Activated CD4-positive, alpha-beta T cell treated with anti-CD3 and anti-CD28 coated beads for 24 hours (primary cell): ENCODE measurements at places on chromosomes 6 and 20.

GRCh38 chr20:48616481-48616880 lies 211.3 kb downstream of the PREX1 start:
- no peak for DNase-seq

DNA sequence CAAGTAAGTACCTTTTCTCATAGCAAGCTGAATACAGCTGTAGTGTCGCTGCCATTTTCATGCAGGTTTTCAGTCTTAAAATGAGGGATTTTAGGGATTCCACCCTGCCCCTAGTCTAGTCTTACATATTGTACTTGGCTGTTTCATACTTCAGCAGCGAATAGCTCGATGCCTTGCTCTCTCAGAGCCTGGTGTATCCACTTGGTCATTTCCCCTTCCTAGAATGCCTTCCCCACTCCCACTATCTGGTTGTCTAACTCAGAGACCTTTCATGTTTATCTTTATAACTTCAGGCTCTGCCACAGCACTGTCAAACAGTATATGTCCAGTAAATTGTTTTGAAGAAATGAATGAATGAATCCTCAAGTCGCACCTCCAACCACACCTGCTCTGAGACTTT lies 21.1 kb upstream of the IPCEF1 start:
- DNase-seq = no peak

GRCh38 chr6:54598787-54599313 lies 247.7 kb upstream of the FAM83B start:
- DNase-seq = no peak

GRCh38 chr6:38159596-38159995 lies 340.1 kb downstream of the ZFAND3 start:
- DNase-seq = no peak

- DNase-seq = no peak
These were observed 204.5 kb downstream of the ERMARD start for GRCh38 chr6:169955731-169956437.

- DNase-seq = no peak
These were observed 43.8 kb upstream of the LAMA4 start for GRCh38 chr6:112298021-112298745.

GRCh38 chr20:9928281-9928737 lies 89.4 kb upstream of the PAK5 start:
- DNase-seq = no peak

- DNase-seq = no peak
These were observed 164.6 kb upstream of the FERMT1 start for GRCh38 chr20:6287471-6287870.

DNA sequence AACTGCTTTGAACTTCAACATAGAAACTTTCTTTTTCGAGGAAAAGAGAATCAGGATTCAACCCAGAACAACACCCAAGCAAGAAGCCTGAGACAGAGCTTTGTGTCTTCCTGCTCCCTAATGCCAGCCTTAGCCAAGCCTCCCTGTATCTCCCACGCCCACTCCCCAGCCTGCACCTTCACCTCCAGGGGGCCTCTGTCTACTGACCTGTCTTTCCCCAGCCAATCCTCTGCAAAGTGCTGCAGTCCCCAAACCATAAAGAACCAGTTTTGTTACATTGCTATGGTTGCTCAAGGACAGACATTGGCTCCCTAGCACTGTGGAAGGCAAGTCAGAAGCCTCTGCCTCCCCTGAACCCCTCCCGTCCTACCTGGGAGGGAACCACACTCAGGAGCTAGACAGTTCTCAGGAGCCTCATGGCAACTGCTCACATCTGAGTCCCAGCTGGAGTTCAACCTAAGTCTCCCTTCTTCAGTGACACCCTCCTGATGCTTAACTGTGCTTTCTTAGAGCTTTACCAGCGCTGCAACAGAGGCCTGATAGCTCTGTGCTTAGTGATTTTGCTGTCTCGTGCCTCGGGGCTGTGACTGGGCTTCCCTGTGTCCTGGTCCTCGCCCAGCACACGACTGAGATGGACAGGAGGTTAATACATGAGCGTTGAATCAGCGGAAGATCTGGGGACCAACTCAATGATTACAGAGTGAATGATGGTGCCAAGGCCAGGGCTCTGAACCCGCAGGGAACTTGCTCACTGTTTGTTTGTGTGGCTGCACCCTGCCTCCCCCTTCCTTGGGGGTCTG lies 101.5 kb upstream of the DUSP22 start:
- DNase-seq = no peak

DNA sequence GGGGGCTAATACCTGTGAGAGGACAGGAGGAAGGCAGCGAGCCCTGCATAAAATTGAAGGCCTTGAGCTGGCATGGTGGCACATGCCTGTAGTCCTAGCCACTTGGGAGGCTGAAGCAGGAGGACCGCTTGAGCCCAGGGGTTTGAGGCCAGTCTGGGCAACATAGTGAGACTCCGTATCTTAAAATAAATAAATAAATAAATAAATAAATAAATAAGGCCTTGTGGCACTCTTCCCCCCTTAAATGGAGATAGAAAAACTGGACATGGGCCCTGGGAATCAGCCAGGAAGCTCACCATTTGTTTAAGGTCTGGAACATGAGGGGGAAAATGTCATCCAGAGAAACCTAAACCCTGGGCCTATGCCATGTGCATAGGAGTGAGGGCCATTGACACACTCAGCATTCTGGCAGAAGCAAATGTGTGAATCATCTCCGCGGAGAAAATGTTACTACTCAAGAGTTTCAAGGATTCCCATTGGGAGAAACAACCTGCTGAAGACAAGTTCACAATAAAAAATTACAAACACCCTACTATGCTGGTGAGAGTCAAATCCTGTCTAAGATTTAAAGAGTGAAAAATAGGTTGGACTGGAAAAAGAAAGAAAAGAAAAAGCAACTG lies 51.9 kb upstream of the UBR2 start:
- no peak for DNase-seq

DNA sequence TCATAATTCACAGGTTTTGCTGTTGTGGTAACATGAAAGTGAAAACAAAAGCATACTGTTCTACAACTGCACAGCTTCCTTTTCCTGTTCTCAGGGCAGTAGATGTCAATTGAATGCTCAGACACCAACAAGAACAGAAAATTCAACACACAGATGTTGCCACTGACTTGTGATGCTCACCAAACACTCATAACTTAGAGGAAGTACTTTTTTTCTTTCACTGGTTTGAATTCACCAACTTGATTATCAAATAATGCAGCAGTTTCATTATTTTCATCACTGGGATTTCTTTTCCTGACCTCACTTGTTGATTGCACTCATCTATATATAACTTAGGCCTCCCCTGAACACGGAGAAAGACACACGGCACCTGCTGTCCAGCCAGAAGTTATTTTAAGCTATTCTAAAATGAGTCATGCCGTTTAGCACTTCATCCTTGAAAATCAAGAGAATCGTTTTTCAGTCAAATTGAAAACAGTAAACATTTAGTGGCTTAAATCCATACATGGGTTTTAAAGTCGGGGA lies 949 bp downstream of the TXLNB start:
- DNase-seq = no peak

DNA sequence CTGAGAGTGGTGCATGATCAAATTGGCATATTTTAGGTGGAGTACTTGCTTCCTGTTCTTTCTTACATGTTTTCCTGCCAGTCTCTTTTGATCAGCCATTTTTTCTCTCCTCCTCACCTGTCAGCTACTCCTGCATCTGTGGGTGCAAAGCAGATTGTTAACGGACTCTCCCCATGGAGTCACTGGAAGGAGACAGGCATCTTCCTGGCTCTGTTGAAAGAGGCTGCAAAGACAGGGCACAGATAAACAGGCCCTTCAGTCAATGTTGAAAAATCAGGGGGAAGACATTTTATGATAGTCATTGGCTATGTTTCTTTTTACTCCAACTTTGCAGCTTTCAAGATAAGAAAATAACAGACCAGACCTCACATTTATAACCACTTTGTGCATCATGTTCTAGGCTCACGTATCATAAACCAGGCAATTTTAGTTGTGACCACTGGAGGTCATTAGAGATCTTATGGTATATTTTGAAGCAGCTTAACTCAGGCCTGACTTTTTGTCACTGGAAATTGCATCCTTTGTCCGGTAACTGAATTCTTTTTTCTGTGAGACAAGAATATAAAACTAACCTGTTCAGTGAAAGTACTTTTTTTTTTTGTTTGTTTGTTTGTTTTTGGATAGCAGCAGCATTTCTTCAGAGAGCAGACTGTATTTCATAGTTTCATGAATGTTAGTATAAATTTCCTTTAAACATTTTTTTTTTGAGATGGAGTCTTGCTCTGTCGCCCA lies 20.1 kb downstream of the ECT2L start:
- no peak for DNase-seq

GRCh38 chr20:48416002-48416401 lies 411.8 kb downstream of the PREX1 start:
- DNase-seq = no peak

DNA sequence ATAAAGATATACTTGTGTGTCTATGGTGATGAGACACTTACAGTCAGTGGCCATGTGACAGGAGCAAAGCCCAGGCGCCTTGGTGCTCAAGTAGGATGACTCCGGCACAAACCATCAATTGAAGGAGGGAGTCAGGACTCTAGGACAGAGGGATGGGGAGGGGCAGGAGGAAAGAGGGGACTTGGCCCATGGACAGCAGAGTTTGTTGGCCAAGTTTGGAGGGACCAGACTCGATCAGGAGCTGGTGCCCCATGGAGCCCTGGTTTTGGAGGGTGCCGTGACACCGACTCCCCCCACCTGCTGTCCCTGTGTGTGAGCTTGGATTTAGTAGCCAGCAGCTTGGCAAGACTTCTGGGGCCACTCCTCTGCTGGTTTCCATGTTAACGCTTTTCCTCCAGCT lies 66.1 kb downstream of the ADNP start:
- DNase-seq = no peak

- DNase-seq = no peak
These were observed 327.6 kb downstream of the NKAIN2 start for GRCh38 chr6:124131259-124131658.

GRCh38 chr6:46832816-46833215 lies 39.6 kb downstream of the MEP1A start:
- no peak for DNase-seq

DNA sequence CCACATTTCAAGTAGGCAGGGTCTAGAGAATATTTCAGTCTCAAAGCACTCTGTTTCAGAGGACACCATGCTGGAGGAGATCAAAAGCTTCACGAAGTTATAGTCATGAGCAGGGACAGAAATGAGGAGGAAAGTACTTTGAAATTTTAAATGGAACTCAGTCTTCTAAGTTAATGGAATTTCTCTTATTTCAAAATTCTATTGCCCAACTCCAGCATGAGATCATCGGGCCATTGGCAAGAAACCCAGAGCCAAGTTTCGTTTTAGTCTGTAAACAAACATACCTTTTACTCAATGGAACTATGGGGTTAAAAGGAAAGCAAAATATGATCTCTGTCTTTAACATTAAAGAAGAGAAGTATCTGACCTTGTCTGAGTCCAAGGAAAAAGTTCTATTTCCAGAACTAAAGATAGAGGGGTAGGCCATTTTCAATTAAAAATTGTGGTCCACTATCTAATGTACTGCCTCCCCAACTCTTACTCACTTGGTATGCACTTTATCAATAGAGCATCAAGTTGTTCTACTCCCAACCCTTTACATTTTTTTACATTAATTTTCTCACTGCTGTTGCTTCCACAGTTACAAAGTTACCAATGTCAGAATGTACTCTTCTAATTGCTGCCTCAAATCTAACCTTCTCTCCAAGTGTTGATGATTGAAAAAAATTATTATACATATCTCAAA lies 235.3 kb upstream of the NRSN1 start:
- no peak for DNase-seq

- DNase-seq = no peak
These were observed 16.3 kb downstream of the ACSS2 start for GRCh38 chr20:34892671-34893070.

DNA sequence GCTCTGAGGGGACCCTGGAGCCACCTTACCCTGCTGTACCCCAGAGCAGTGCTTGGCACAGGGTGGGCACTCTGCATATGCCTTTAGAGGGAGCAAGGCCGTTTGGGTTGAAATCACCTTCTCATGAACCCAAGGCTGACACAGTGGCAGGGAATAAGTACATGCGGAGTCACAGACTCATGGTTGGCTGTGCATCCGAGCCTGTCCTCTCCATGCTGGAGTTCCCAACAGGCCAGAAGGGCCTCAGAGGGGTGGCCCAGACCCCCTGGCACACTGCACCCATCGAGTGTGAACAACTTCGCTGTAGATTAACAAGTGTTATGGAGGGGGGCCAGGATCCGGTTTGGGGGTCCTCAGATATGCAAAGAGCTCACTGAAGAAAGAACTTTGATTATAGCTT lies 21.0 kb upstream of the IRF4 start:
- DNase-seq = no peak

- DNase-seq = no peak
These were observed 14.3 kb downstream of the SULF2 start for GRCh38 chr20:47770935-47771334.

DNA sequence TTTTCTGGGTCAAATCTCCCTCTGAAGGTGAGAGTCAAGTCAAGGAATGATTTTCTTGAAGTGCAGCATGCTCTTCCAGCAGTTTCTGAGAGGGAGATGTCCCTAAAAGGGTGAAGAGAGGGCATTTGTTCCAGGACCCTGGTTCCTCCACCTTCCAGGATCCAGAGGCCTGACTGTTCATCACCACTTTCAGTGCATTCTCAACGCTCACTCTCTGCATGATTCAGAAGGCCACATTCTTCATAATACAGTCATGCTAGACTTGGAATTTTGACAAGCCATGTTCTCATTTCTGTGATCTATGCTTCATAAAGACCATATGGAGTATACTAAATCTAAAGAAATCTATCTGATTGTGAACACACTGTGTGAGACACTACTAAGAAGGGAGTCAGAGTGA lies 85.1 kb downstream of the PDE7B start:
- no peak for DNase-seq

DNA sequence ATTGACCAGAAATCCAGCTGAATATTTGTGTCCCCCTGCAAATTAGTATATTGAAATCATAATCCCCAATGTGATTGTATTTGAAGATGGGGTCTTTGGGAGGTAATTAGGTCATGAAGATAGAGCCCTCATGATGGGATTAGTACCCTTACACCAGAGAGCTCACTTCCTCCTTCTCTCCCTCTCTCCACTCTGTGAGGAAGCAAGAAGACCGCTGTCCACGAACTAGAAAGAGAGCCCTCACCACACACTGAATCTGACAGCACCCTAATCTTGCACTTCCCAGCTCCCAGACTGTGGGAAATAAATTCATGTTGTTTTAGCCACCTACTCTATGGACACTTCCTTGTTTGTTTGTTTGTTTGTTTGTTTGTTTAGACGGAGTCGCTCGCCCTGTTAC lies 11.9 kb upstream of the PLAGL1 start:
- DNase-seq = no peak

- DNase-seq = no peak
These were observed 5.1 kb downstream of the UBE2V1 start for GRCh38 chr20:50107796-50108331.

DNA sequence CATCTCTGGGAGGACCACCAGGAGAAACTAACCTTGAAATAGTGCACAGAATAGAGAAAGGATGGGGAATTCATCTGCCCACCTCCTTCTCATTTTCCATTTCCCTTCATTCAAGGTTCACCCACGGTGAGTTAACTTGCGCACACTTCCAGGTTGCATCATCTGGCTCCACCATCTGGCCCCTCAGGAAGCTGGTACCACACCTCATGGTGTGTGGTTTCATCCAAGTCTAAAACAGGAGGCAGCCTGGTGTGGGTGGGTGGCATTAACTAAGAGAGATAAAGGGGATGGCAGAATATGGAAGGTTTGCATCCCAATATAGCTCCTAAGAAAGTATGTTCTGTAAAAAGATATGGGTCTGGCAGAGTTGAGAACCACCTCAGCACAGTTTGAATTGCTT lies 3.8 kb downstream of the ZNF334 start:
- DNase-seq = no peak

GRCh38 chr6:139925894-139926641 lies 551.6 kb upstream of the CITED2 start:
- no peak for DNase-seq

GRCh38 chr6:17276766-17277165 lies 4.4 kb upstream of the RBM24 start:
- no peak for DNase-seq
